ENCODE measurements at places on chromosomes 1 and 21.
A peak's percentile ranks its signal among the peaks of the same experiment; 100 is the strongest.

- no peak for DNase-seq
Measured at GRCh38 chr1:40014253-40014706, 26.2 kb upstream of the CAP1 start.

DNA sequence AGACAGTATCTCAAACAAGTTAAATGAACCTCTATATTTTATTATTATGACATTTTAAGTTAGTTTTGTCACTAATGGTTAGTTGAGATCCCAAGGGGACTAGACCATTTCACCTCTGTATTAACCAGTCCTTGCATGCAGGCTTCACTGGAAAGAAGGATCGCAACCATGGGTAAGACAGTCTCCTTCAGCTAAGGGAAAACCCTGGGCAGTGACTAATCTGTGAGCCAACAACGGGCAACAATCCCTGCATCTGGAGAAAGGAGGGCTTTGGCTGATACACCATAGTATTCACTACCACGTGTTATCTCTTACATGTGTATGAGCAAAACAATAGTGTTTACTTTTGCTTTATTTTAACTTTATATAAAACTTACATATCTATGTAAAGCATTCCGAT lies 708.8 kb upstream of the CHRM3 start:
- DNase-seq, result no peak

GRCh38 chr1:68149907-68150306 lies 82.4 kb downstream of the WLS start:
- no peak for DNase-seq

GRCh38 chr1:48931506-48932192 lies 155.0 kb upstream of the BEND5 start:
- DNase-seq, result no peak

- DNase-seq, result no peak
Measured at GRCh38 chr1:187755536-187755935, 926.8 kb downstream of the PLA2G4A start.

DNA sequence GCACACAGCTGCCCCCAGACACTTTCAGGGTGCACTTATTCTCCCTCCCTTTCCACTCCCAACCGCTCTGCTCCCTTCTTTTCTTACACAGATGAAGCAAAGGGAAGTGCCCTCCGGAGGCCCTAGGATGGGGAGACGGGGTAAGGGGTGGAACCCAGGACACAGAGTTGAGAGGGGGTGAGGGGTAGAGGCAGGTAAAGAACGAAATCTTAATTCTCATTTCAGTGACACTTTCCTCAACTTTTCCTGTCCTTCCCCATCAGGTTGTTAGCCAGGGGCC lies 12.8 kb downstream of the PLEKHO1 start:
- DNase-seq, result no peak

DNA sequence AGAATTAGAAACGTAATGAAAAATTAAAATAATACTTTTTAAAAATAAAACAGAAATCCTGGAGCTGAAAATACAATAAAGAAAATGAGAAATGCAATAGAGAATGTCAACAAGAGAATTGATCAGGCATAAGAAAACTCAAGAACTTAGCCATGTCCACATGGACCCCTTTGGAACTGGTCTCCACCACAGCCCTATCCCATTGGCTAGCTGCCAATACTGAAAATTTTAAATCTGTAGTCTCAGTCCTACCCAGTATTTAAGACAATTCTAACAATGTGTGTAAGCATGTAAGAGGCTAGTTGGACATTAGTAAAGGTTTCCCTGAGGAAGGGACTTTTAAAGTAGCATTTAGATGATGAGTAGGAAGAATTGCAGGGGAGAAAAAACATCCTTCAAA lies 25.8 kb upstream of the RRP15 start:
- no peak for DNase-seq

- DNase-seq, result no peak
Measured at GRCh38 chr1:5917591-5918274, 74.5 kb downstream of the NPHP4 start.

DNA sequence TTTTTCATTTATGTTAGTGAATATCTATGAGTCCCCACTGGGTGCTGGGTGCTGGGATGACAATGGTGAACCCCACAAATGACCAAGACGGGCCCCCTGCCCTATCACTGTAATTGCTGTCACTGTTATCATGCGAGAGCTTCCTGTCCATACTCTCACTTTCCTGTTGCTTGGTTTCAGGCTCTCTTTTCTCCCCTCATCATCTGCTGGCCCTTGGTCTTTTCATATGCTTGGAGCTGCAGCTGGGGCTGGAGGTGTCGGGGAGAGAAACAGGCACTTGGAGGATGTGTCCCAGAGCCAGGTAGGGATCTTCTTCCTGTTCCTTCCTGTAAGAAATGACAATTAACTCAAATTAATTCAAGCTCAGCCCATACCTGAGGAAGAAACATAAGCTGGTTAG lies 348.0 kb downstream of the PTPRU start:
- DNase-seq, result no peak

DNA sequence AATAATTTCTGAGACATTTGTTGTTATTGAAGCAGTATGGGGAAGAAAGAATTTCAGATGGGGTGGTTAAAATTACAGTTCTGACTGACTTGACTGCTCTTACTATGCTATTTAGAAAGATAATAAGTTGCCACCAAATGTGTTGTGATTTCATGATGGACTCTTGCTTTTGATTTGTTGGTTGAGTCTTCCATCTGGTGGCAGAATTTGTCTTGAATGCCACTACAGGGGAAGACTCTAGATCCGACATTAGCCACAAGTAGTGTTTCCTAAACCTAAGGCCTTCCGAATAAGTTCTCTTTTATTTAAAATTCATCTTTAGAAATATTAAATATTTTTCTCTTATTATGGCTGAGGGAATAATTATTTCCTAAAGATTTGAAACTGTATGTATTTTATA lies 190.9 kb upstream of the ADGRL4 start:
- DNase-seq, result no peak

DNA sequence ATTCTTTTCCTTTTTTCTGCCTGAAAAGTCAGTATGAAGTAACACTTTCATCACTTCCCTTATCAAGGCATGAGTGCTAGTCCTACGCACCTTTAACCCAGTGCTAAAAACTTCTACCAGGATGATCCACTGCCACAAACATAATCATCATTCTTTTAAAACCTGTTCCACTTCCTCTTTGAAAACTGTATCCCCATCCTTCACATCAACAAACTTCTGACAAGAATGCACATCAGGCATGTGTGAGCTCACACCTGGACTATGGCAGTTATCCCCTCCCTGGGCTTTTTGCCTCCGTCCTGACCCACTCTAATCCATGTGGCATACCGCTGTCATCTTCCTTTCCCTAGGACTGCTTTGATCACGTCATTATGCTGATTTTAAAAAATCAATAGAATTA lies 70.2 kb downstream of the ESRRG start:
- no peak for DNase-seq

DNA sequence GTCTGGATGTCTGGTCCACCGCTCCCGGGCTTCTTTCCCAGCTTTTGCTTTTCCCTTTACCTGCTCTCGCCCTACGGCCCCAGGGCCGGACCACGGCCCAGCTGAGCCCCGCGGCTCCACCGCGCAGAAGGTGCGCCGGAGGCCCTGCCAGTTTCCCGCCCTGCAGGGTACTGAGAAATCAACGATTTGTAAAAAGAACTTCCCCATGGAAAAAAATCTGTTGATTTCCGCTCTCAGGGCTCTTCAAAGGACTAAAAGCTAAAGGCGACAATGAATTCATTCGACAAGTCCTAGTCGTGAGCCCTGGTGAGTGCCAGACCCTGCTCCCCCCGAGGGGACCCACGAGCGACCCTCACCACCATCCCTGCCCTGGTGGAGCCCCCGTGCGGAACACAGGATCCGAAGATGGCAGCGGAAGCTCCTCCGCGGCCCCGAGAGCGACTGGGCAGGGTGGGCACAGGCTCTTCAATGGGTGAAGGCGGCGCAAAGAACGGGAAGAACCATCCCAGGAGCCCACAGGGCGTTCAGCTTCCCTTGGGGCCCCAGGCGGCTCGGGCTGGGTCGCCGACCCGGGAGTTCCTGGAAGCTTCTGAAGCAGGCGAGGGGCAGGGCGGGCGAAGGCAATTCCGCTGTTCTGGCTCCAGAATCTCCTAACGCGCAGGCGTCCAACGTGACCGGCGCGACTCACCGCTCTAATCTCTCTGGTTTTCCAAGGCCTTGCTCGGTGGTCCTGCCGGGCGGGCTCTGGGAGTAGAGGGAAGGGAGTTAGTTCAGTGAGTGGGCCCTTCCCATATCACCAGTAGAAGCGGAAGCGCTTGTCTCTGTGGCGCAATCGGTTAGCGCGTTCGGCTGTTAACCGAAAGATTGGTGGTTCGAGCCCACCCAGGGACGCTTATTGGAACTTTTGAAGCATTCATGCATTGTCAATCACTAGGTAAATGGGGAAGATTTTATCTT lies 6.6 kb upstream of the RNU1-2 start:
- DNase-seq, result peak; percentile 63

DNA sequence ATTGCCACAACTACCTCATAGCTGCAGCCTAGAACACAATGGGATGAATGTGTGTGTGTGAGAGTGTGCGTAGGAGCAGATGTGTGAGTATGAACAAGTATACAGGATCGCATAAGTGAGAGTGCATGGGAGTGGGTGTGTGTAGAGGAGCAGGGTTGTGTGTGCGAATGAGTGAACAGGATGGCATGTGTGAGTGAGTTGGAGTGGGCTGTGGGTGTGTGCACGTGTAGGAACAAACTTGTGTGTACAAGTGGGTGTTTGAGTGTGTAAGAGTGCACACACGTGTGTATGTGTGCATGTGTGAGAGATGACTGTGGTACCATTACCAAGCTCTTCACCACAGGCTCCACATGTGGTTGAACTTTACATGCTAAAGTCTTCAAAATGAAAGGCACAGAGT lies 175.4 kb upstream of the EDN2 start:
- no peak for DNase-seq

- no peak for DNase-seq
Measured at GRCh38 chr1:56017336-56017735, 562.0 kb downstream of the PLPP3 start.

Measured in activated CD4-positive, alpha-beta T cell treated with anti-CD3 and anti-CD28 coated beads, Interleukin-2, amount 50 U/mL, for 24 hours (primary cell).